Suprapubic skin (tissue), 4 donors: ENCODE measurements at places on chromosomes 7 and 10. TPM values are rescaled to one million over a fixed set of nuclear protein-coding genes. Genes with fewer than 3 reads are reported as not detected.
A peak's percentile ranks its signal among the peaks of the same experiment; 100 is the strongest.

The GPER1 gene
- 2.9 TPM for total RNA-seq

The TCF7L2 gene
- 23.3 TPM for total RNA-seq

The C10orf90 gene
- total RNA-seq = 4.2 TPM

The CPN1 gene
- not detected for total RNA-seq

The TMEM176A gene
- 12.9 TPM for total RNA-seq

The CLRN3 gene
- total RNA-seq = not detected

The LEP gene
- 0.76 TPM for total RNA-seq

The VGF gene
- 0.99 TPM for total RNA-seq

The CDHR3 gene
- 6.5 TPM for total RNA-seq

The UPF2 gene
- total RNA-seq = 31.9 TPM

- no peak overlapping the region for H3K27ac ChIP-seq
- no peaks in the 10 kb centered on the region for H3K4me1 ChIP-seq
- H3K4me3 ChIP-seq = no peak overlapping the region
- no peaks in the 10 kb centered on the region for H3K36me3 ChIP-seq
Measured at GRCh38 chr10:75599875-75600648, 168.6 kb downstream of the LRMDA start.

DNA sequence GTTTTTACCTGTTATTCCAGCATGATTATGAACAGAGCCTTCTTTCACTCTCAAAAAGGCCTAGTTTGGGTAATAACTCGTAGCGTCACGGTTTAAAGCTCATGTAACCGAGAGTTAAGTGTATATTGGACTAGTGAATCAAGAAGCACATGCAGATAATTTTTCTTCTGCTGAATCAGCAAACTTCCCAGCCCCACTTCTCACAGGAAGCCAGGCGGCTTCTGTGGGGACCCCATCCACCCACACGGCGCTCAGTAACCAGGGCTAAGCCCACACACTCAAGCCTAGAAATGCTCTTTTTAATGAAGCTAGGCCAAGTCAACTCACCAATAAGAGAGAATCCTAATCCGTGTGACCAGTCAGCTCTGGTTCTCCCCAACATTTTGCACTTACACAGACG is 191.2 kb upstream of the MGMT start:
- no peaks in the 10 kb centered on the region for H3K36me3 ChIP-seq
- H3K27me3 ChIP-seq = no peaks in the 10 kb centered on the region
- no peak overlapping the region for H3K27ac ChIP-seq
- DNase-seq = no peak
- H3K4me1 ChIP-seq = peaks cover 10% of the 10 kb centered on the region

- no peaks in the 10 kb centered on the region for H3K27me3 ChIP-seq
- H3K4me1 ChIP-seq = no peaks in the 10 kb centered on the region
- H3K27ac ChIP-seq = no peak overlapping the region
Measured at GRCh38 chr7:8362723-8363369, 70.6 kb upstream of the NXPH1 start.

DNA sequence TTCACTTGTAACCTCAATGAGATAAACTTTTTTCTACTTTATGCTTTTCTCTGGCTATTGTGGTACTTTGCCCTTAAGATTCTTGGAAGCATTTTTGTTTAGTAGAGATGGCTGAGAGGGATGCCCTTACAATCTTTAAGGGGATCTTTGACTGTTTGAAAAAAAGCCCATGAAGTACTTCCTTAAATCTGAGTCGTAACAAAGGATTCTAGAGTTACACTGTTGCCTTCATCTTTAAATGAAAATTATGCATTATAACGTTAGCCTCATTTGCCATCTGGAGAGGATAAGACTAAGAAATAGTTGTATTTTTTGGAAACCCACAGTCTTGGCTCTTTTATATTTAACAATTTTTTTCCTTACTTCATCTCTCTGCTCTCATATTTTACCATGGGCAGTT is 37.8 kb upstream of the FZD1 start:
- no peak overlapping the region for H3K4me3 ChIP-seq
- H3K27me3 ChIP-seq = no peaks in the 10 kb centered on the region
- H3K27ac ChIP-seq = no peak overlapping the region
- no peaks in the 10 kb centered on the region for H3K4me1 ChIP-seq
- DNase-seq = no peak

- no peak for DNase-seq
- H3K27ac ChIP-seq = no peak overlapping the region
- H3K4me3 ChIP-seq = no peak overlapping the region
- H3K27me3 ChIP-seq = no peaks in the 10 kb centered on the region
Measured at GRCh38 chr7:155754165-155754564, 58.1 kb downstream of the SHH start.

DNA sequence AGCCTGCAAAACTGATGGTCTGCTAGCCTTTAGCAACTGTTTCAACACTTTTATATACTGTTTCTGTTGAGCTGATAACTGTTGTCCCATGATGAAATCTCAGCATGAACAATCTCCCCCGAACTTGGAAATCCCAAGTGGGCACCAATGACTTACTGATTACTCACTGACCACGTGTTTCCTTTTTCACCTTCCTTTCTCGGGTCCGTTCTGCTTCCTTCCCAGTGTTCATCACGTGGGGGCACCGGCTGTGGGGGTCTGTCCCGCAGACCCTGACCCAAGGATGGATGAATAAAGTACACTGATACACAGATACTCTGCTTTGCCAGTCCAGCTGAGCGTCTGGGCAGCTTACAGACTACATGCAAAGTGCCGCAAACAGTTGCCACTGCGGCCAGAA is 39.0 kb upstream of the RASGEF1A start:
- peaks cover 10% of the 10 kb centered on the region for H3K27me3 ChIP-seq
- no peaks in the 10 kb centered on the region for H3K36me3 ChIP-seq
- no peak for DNase-seq
- no peak overlapping the region for H3K27ac ChIP-seq

GRCh38 chr7:155761162-155761561 is 51.1 kb downstream of the SHH start:
- H3K27ac ChIP-seq = no peak overlapping the region
- no peaks in the 10 kb centered on the region for H3K27me3 ChIP-seq
- no peak for DNase-seq

DNA sequence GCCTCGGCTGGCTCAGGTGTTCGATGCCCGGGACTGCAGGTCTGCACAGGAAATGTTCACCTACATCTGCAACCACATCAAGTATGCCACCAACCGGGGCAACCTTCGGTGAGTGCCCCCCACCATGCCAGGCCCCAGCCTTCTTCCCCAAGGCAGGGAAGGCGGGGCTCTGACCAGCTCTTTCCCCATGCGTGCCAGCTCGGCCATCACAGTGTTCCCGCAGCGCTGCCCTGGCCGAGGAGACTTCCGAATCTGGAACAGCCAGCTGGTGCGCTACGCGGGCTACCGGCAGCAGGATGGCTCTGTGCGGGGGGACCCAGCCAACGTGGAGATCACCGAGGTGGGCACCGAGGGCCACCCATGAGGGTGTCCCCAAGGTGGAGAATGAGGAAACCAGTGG is 7.5 kb downstream of the NOS3 start:
- no peak overlapping the region for H3K4me3 ChIP-seq
- H3K27me3 ChIP-seq = peaks cover 4% of the 10 kb centered on the region
- no peak overlapping the region for H3K27ac ChIP-seq
- no peaks in the 10 kb centered on the region for H3K36me3 ChIP-seq
- H3K4me1 ChIP-seq = peaks cover 9% of the 10 kb centered on the region
- no peak for DNase-seq

GRCh38 chr10:71600849-71601248 is 118.7 kb downstream of the C10orf105 start:
- H3K36me3 ChIP-seq = no peaks in the 10 kb centered on the region
- peak overlapping the region; percentile 40 for H3K27ac ChIP-seq
- H3K4me1 ChIP-seq = peaks cover 36% of the 10 kb centered on the region

- H3K27ac ChIP-seq = no peak overlapping the region
- DNase-seq = no peak
- peaks cover 7% of the 10 kb centered on the region for H3K4me1 ChIP-seq
Measured at GRCh38 chr10:5843686-5844344, 30.6 kb upstream of the GDI2 start.

- no peaks in the 10 kb centered on the region for H3K4me1 ChIP-seq
- no peak for DNase-seq
- H3K36me3 ChIP-seq = no peaks in the 10 kb centered on the region
- no peaks in the 10 kb centered on the region for H3K27me3 ChIP-seq
- no peak overlapping the region for H3K27ac ChIP-seq
Measured at GRCh38 chr10:82294874-82295378, 419.9 kb downstream of the NRG3 start.

DNA sequence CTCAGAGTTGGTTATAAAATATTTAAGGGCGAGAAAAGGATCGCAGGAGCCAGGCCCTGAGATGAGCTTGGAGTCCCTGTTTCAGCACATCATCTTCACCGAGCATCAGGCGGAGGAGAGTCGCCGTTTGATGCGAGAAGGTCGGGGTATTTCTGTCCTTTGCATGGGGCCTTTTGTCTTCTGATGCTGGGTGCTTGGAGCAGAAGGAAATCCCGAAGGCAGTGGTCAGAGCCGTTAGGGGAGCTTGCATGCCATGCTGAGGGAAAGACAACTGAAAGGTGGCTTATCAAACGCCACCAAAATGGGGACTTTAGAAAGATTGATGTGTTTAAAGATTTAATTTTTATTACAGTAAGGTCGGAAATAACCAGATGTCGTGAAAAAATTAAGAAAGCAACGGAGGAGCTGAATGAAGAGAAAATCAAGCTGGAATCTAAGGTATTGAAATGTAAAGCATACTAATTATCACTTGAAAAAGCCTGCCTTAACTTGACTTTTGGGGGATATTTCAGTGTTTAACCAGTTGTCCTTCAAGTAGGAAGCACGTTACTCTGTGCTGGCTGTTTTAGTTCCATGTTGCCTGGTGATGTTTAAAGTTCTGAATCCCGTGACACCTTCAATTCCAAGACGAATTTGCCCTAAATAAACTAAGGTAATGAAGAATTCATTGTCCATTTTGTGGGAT is 845 bp downstream of the CCDC172 start:
- H3K36me3 ChIP-seq = no peaks in the 10 kb centered on the region
- no peaks in the 10 kb centered on the region for H3K4me1 ChIP-seq
- DNase-seq = no peak

DNA sequence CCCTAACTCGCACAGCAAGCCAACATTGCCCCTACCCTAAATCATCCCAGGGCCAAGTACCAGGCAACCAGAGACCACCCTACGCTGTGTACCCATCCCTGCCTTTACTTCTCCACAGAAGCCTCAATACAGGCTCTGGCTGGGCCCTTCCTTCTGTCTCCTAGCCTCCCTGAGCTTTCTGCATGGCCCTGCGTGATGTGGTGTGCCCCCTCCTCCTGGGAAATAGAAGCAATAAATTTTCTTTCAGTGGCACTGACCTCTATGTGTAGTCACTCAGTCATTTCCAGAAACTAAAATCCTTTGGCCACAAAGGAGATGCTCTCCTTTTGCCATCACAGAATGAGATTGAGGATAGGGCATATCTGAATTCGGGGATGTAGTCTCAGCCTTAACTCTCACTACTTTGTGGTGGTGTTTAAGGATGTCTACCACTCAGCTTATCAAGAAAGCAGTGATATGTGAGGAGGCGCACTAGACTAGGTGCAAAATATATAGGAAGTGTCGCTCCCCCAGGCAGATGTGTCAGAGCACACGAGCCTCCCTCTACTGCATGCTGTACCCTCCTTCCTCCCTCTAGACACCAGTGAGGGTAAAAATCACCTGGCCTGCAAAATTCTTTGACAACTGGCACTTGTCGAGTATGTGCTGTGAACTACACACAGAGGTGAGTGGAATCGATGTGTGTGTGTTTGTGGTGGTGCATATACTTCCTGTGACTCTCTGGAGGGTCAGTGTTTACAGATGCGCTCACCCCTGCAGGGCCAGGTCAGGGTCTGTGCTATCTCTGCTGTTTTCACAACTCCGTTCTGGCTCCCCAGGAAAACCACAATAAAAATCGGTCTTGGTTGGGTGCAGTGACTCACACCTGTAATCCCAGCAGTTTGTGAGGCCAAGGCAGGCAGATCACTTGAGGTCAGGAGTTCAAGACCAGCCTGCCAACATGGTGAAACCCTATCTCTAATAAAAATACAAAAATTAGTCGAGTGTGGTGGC is 825.9 kb upstream of the IGFBP3 start:
- no peak overlapping the region for H3K4me3 ChIP-seq
- H3K27ac ChIP-seq = no peak overlapping the region
- H3K36me3 ChIP-seq = no peaks in the 10 kb centered on the region
- no peaks in the 10 kb centered on the region for H3K27me3 ChIP-seq
- H3K4me1 ChIP-seq = no peaks in the 10 kb centered on the region

DNA sequence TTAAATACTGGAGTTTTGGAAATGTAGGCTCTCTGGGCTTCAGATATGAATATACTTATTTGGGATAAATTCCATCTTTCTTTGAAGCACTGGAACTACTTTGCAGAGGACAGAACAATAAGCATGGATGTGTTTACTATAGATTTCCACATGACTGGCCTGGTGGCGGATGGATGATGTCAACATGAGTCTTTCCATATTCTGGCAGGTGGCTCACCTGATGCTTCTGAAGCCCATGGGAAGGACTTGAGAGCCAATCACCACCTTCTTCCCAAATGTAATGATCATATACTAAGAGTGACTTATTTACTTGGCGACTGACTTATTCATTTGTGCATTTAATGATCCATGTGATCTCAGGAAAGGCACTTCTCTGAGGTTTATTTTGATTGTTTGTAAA is 110.5 kb downstream of the FANK1 start:
- H3K4me3 ChIP-seq = no peak overlapping the region
- no peaks in the 10 kb centered on the region for H3K4me1 ChIP-seq
- no peaks in the 10 kb centered on the region for H3K27me3 ChIP-seq
- H3K36me3 ChIP-seq = no peaks in the 10 kb centered on the region
- no peak overlapping the region for H3K27ac ChIP-seq
- no peak for DNase-seq

GRCh38 chr7:105462765-105463420 is 59.2 kb downstream of the PUS7 start:
- no peaks in the 10 kb centered on the region for H3K27me3 ChIP-seq
- DNase-seq = no peak
- H3K4me1 ChIP-seq = no peaks in the 10 kb centered on the region

GRCh38 chr10:133457100-133457841 is 3.5 kb downstream of the SCART1 start:
- no peak overlapping the region for H3K27ac ChIP-seq
- DNase-seq = peak; percentile 73
- no peak overlapping the region for H3K4me3 ChIP-seq
- no peaks in the 10 kb centered on the region for H3K4me1 ChIP-seq
- H3K36me3 ChIP-seq = peaks cover 9% of the 10 kb centered on the region
- H3K27me3 ChIP-seq = no peaks in the 10 kb centered on the region

DNA sequence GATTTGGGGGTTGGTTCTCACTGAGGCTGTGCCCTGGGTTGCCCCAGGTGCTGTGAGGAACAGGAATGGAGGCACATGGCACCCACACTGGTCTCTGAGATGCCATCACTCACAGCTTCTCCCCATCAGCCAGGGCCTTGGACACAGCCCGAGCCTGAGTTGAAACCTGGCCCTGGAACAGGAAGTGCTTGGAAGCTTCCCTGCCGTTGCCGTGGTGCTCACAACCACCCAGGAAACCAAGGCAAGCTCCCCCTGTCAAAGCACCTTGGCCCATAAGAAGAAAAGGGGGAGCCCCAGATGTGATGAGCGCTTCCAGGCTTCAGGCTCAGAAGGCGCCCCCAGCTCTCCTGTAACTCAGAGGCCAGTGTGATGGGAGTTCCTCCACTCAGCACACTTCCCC is at the start of gene BTBD16:
Gene BTBD16 (plus strand): TSS at position 221 of the 400 bp plus-strand sequence. CDS start 3,786 bp downstream, outside the sequence.
- H3K4me1 ChIP-seq = no peaks in the 10 kb centered on the region
- no peak within 1 kb of the TSS for H3K27ac ChIP-seq
- DNase-seq = peak; percentile 41
- H3K4me3 ChIP-seq = no peak within 1 kb of the TSS
- peaks cover 15% of the 10 kb centered on the region for H3K36me3 ChIP-seq
